Hematopoietic multipotent progenitor cell (in vitro differentiated cells): ENCODE measurements at places on chromosomes 12 and 14.

- DNase-seq: no peak
Observed at GRCh38 chr14:77305696-77306095, 15.0 kb downstream of the POMT2 start.

- no peak for DNase-seq
Observed at GRCh38 chr12:74896186-74896585, 313.5 kb downstream of the KCNC2 start.

DNA sequence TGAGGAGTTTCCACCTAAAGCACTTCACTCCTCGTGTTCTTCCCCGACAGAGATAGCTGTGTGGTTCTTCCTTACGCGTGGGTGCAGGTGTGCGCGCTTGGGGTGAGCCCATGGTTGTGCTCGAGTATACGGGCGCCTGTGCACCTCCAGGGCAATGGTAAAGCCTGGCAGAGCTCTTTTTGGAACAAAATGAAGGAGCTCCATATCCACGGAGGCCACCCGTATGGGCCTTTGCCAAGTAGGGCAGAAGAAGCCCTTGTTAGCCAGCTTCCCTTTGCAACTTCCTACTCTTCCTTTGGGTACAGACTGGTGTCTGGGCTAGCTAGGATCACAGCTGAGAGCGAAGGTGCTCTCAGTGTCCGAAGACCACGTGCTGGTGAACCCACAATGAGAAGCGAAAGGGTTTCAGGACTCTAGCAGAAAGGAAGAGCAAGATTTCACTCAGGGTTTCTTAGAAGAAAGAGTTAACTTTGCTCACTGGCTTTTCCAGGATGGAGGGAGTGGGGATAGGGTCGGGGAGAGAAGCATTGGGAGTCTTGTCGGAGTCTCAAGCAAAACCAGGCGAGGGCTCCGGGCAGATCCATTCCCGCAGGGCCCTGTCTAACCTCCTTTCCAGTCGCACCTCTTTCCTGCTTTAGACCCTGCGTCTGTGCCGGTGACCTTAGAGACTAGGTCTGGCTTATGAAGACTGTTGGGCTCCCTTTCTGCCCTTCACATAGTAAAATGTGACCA, 960 bp upstream of the LRFN5 start:
- DNase-seq: no peak

GRCh38 chr14:80664576-80664975, 277.0 kb downstream of the CEP128 start:
- DNase-seq: no peak
